CD4-positive, alpha-beta T cell treated with Interleukin-6 for 4 hours (primary cell): ENCODE measurements at places on chromosomes 12 and 14.

- DNase-seq, result no peak
Measured at GRCh38 chr12:125473501-125473900, 408.3 kb downstream of the AACS start.

DNA sequence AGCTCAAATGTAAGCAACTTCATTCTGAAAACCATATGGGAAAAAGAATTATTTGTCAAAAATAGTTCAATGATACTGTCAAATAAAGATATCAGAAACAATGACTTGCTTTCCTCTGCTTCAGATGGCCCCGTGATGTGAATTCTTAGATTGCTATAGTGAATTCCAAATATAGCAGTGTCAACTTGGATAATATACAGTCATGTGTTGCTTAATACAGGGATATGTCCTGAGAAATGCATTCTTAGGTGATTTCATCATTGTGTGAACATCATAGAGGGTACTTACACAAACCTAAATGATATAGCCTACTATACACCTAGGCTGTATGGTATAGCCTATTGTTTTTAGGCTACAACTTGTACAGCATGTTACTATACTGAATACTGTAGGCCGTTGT lies 108.7 kb upstream of the MIS18BP1 start:
- DNase-seq, result no peak

DNA sequence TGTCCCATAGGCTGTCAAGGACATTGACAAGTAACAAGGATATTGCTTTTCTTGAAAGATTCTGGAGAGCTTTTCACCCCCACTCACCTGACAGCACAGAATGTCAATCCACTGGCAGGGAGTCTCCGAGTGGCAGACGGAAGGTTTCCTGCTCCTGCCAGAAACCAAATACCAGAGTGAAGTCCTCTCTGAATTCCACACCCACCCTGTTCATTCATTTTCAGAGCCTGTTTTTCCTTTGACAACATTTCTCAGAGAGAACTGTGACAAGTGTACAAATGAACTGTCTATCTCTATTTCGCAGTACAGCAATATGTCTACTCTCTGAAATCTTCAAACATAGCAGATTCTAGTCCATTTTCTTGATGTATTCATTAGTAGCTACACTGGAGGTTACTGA lies 26.2 kb upstream of the BICD1 start:
- no peak for DNase-seq

DNA sequence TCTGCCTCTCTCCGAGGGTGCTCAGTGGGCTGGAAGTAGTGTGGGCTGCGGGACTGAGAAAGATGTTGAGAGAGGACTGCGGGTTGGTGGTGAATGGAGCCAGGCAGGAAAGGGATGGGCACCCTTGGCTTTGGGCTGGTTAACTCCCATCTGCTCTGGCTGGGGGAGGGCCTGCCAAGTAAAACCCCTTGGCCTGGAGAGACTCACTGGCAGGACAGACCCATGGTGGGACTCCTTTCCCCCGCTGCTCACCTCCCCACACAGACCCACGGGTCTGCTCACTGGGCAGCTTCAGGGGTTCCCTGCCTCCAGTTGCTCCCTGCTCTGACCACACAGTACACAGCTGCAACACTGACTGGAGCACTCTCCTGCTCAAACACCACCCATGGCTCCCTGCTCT lies 54.1 kb downstream of the KRT80 start:
- DNase-seq, result no peak

- no peak for DNase-seq
Measured at GRCh38 chr14:105496831-105497591, 6.0 kb downstream of the TEDC1 start.

DNA sequence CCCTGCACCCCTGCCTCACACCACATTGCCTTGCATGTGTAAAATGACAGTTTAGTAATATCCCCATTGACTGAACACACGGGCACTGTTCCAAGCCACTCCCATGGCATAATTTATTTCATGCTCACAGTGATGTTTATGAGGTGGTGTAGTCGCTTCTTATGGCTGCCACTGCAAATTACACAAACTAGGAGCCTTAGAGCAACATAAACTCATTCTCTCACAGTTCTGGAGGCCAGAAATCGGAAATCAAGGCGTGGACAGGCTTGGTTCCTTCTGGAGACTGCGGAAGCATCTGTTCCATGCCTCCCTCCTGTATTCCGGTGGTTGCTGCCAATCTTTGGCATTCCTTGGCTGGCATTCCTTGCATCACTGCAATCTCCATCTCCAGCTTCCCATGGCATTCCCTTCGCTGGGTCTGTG lies 97.3 kb downstream of the RIN3 start:
- DNase-seq, result no peak

GRCh38 chr12:114476159-114476558 lies 70.2 kb upstream of the TBX5 start:
- DNase-seq, result no peak

GRCh38 chr12:109962398-109962797 lies 33.8 kb downstream of the GIT2 start:
- no peak for DNase-seq

DNA sequence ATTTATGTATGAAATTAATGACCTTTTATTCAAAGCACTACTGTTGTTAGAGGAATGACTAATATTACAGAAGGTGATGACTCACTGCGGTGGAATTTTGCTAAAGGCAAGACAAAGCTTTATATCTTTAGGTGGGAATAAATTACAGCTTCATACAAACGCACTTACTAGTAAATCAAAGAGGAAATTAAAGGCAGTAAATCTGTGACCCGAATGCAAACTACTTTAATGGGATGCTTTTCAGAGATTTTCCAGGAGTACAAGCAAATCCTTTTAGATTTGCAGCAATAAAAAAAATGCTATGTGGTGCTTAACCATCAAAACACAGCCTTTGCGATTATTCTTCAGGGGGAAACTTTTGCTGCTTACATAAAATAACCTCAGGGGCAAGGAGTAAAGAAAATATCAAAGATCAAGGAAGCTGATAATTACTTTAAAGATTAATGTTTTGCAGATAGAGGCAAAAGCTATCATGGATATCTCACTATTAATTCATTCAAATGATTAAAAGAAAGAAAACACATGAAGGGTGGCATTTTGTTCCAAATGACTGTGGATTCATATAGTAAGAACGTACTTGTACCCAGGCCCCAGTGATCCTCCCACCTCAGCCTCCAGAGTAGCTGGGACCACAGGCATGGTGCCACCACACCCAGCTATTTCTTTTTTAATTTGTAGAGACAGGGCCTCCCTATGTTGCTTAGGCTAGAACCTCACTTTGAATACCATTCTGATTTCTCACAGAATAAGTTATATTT lies 98.9 kb downstream of the DENND5B start:
- no peak for DNase-seq

- no peak for DNase-seq
Measured at GRCh38 chr12:45182511-45182910, 33.4 kb upstream of the ANO6 start.

DNA sequence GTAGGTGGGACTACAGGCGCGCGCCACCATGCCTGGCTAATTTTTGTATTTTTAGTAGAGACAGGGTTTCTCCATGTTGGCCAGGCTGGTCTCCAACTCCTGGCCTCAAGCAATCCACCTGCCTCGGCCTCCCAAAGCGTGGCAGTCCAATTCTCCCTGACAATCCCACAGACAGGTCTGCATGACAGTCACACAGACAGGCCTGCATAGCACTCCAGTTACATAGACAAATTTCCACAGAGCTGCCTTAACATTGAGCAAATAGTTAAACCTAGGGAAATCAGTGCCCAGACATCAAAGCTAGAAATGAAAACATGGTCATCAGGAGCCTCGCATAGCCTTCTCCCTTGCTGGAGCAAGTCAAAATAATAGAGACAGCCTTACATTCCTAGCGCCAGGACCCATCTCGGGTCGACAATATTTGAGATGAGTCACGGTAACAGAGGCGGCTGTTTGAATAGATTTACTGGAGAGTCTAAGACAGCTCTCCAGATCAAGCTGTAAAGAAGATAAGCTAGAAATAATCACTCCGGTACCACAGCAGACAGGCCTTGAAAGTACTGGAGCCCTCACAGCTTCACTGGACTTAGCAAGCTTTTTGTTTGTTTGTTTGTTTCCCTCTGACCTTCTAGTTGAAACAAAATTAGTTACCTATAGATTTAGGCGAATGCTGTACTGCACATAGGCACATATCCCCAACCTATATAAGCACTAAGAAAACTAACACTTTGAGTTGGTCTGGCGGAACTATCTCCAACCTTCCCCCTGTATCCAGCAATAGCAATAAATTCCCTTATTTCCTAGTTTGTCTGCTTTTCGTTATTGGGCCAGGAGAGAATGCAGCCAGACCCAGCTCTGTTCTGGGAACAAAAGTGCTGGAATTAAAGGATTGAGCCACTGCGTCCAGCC lies 23.8 kb upstream of the PYROXD1 start:
- no peak for DNase-seq

- no peak for DNase-seq
Measured at GRCh38 chr12:120363274-120363855, 5.6 kb downstream of the MSI1 start.

GRCh38 chr12:33438025-33438772 lies 1.4 kb downstream of the SYT10 start:
- DNase-seq, result no peak

GRCh38 chr12:45429831-45430230 lies 213.9 kb downstream of the ANO6 start:
- DNase-seq, result no peak

GRCh38 chr14:90495357-90496276 lies 98.8 kb downstream of the CALM1 start:
- peak; percentile 41 for DNase-seq

- DNase-seq, result no peak
Measured at GRCh38 chr12:116442946-116443345, 116.2 kb upstream of the MAP1LC3B2 start.

GRCh38 chr14:64926398-64926995 lies 12.2 kb downstream of the CHURC1 start:
- DNase-seq, result no peak

DNA sequence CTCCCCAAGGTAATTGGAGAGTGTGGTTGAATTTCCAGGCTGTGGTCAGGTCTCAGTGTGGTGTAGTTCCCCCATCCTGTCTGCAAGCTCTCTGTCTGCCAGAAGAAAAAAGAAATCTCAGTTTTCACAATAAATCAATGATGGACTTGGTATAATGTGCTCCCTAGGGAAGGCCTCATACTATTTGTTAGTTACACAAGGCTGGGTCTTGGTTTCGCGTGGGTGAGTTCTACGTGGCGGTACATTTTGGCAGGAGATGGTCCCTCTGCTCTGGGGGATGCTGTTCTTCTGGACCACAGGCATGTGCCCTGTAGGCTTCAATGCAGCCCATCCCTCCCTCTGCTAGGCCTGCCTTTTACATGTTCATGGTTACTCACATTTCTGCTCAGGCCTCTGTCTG lies 206.4 kb upstream of the PELI2 start:
- no peak for DNase-seq

GRCh38 chr12:62843716-62844115 lies 91.2 kb downstream of the PPM1H start:
- no peak for DNase-seq

DNA sequence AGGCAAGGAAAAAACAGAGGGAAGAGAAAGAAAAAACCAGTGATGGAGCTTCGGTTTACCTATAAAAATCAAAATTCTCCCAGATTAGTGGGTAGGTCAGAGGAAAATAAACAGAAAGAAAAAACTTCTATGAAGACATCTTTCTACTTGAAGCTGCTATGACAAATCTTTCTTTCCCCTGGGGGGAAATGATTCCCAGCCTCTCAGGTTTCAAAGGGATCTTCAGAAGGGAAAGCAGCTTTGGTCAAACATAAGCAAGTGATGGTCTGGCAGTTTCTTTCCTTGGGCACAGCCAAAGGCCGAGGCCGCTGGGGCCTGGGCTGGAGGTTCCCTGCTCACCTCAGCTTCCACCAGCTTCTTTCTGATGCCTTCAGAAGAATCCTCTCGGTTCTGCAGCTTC lies 104.5 kb downstream of the PRKAB1 start:
- DNase-seq, result no peak

DNA sequence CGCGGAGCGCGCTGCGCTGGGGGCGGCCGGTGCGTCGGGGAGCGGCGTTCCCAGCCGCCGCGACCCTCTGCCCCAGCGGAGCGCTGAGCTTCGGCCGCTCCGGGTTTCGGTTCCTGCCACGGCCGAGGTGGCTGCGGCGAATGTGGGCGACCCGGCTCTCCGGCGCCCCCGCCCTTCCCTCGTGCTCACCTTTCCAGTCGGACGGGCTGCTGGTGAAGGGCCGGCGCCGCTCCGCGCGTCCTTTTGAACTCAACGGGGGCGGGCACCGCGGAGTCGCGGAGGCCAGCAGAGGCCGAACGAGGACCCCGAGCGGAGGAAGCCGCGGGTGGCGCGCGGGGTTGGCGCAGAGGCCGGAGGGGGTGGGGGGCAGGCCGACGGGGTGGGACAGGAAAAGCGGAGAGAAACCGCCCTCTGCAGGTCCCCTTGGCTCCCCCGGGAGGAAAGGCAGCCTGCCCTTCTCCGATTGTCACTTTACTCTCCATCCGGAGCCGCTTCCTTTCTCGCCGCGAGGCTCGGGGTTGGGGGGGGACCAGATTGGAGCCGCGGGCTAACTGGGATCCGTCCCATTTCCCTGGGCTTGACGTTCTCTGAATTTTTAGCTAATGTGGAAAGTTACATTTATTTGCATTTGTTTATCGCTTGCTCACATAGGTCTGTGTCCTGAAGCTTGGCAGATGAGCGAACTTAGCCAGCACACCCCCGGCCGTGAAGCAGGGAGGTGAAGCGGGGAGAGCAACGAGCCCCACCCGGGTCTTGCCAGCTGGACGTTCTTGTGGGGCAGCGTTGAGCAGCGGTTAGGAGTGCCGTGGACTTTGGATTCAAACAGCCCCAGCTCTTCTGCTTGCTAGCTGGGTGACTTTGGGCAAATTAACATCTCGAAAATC lies at the start of gene SMAGP:
TSS of gene SMAGP (minus strand) at position 349 of the 884 bp plus-strand sequence. CDS start 1,137 bp downstream, outside the sequence.
- DNase-seq, result peak; percentile 60

DNA sequence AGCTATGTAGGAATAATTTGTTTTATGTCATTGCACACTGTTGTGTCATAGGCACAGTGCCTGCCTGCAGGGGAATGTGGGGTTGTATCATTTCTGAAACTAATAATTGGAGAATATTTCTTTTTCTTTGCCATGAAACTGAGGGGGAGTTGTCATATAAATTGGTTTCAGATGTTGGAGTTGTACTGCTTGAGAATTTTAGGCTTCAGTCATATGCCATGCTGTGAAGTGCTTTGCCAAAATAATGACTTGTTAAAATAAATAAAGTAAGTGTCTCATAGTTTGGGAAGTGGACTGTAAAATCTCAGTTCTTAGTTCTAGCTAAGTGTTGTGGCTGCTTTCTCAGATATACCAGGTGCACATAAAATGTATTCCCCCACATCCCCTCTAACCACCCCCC lies 116.8 kb downstream of the DAAM1 start:
- DNase-seq, result no peak

DNA sequence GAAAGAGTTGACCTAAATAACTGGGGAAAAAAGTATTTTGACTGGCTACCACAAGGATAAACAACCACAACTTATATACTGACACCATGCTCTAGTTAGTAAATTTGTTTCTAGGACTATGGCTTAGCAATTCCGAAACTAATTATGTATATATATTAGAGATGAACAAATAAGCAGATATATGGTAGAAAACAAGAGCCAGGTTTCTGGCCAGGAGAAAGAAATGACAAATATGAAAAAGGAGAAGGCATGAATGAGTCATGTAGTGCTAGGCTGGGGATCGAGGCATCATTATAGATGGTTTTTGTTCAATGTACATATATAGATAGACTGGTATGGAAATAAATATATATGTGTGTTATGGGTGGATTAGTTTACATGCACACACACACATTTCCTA lies 5.5 kb upstream of the LRRC74A start:
- no peak for DNase-seq

- DNase-seq, result no peak
Measured at GRCh38 chr12:89731089-89731488, 22.5 kb upstream of the ATP2B1 start.
